EL (cell line): ENCODE measurements at places on chromosomes 5 and 9.

DNA sequence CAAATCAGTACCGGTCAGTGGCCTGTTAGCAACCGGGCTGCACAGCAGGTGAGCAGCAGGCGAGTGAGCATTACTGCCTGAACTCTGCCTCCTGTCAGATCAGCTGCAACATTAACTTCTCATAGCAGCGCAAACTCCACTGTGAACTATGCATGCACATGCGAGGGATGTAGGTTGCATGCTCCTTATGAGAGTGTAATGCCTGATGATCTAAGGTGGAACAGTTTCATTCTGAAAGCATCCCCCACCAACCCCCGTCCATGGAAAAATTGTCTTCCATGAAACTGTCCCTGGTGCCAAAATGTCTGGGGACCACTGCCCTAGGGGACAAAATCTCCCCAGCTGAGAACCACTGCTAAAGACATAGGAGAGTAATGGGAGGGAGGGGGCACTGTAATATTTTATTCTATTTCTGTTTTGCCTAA, 51.1 kb downstream of the P4HA2 start:
- DNase-seq, result no peak

DNA sequence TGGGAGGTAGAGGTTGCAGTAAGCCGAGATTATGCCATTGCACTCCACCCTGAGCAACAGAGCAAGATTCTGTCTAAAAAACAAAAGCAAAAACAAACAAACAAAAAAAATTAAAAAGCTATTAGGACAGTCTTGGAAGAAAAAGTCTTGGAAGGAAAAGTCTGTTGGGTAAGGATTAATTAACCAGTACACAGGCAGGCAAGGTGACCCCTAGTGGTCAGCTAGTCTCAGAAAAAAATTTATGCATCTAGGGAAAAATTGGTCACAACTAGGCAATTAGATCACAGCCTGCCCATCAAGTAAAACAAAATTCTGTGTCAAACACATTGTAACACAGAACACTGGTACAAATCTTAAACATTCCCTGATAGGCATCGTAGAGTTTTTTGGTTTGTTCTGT, 6.7 kb upstream of the ANKRD18B start:
- peak; percentile 68 for DNase-seq

DNA sequence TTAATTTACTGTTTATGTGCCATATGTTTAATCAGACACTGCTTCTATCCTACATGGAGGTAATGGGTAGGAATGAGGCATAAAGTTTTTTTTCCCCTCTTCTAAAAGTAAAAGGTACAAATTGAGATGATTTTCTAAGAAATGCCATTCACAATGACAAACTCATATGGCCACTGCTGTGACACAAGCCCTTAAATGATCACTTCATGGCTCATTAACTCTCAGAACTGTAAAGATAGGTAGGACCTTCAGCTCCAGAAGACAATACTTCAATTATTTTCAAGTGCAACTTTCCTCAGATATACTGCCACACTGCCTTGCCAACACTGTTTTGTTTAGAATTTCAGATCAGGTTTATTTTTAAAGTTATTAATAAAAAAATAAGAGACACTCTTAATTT, 362.9 kb upstream of the ZNF608 start:
- no peak for DNase-seq

- no peak for DNase-seq
Observed at GRCh38 chr9:92781899-92782298, 17.3 kb upstream of the BICD2 start.
